ENCODE measurements at places on chromosomes 6 and 20. TPM values are rescaled to one million over a fixed set of nuclear protein-coding genes. Genes with fewer than 3 reads are reported as not detected.
A peak's percentile ranks its signal among the peaks of the same experiment; 100 is the strongest.

DNA sequence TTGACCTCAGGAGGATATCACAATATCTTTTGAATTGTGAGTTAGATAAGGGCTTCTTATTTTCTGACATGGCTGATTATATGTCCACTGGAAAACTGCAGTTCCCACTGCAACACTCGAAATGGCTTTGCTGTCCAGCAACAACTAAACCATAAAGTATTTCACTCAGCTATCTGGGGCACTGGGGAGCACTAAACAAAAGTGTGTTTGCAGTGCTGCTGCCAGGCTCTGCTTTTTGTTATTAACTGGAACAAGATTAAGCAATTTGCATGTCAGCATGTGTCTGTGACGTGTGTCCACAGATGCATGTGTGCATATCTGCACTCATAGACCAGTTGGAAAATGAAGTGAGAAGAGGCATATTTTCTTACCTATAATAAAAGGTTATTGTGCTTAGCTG, 107.8 kb upstream of the CCN2 start:
- peak; percentile 42 for DNase-seq

GRCh38 chr6:83600459-83600858, 88.1 kb downstream of the PRSS35 start:
- DNase-seq, result no peak

- DNase-seq, result no peak
Observed at GRCh38 chr6:7806711-7807110, 80.8 kb downstream of the BMP6 start.

DNA sequence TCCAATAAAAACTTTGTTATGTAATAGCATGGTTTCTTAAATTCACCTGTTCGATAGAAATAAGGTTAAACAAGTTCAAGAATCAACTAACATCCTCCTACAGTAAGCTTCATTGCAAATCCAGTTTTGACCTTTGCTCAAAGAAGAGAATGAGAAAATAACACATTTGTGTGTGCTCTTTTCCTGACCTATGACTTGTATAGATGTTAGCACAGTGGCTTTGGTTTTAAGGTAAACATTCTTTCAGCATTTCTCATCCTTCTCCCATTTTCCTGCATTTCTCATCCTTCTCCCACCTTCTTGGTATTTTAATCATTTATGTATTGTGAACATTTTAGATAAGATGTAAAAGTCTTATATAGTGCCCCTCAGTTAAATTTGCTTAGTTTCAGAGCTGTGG, 73.9 kb downstream of the PLCB1 start:
- no peak for DNase-seq

- no peak for DNase-seq
Observed at GRCh38 chr6:152922706-152923105, 60.1 kb downstream of the FBXO5 start.

- DNase-seq, result no peak
Observed at GRCh38 chr6:18707714-18708439, 320.7 kb downstream of the RNF144B start.

FNDC1 gene
- 0.03 TPM for polyA plus RNA-seq

Measured in IMR-90 (cell line).